GM04504 (cell line): ENCODE measurements at places on chromosomes 5 and 9.
A peak's percentile ranks its signal among the peaks of the same experiment; 100 is the strongest.

GRCh38 chr5:43207601-43208000, 15.6 kb downstream of the NIM1K start:
- DNase-seq = no peak

DNA sequence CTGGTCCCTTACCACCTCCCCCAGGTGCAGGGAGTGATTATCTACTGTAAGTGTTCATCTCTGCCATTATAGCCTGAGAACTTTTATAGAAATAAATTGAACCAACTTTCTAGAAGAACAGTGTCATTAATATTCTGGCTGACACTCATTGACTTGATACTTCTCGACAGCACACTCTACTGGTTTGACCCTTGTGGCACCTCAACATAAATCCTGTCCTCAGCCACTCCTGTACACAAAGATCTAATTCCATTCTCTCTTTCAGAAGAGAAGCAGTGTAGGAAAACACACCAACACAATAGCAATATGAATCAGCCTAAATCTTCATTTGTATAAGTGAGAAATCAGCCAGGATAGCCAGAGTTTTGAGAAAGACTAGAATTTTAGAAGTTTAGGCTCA, 417.7 kb downstream of the TAF11L14 start:
- DNase-seq = no peak

DNA sequence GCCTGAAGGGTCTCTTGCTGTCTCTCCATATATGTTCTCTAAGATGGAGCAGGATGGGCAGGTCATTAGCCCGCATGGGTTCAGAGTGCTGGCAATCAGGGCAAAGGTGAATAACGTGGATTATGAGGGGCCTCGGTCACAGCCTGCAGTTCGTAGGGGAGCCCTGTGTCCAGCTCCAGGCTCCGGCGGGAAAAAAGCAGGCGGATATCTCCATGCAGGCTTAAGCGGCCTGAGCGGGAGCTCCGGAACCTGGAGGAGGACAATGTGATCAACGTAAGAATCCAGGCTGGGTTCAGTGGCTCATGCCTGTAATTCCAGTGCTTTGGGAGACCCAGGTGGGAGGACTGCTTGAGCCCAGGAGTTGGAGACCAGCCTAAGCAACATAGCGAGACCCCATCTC, 2.2 kb upstream of the STOML2 start:
- DNase-seq = no peak

- DNase-seq = no peak
Measured at GRCh38 chr9:136036050-136036449, 59.0 kb downstream of the NACC2 start.

GRCh38 chr9:77769246-77769645, 121.1 kb upstream of the GNA14 start:
- no peak for DNase-seq

DNA sequence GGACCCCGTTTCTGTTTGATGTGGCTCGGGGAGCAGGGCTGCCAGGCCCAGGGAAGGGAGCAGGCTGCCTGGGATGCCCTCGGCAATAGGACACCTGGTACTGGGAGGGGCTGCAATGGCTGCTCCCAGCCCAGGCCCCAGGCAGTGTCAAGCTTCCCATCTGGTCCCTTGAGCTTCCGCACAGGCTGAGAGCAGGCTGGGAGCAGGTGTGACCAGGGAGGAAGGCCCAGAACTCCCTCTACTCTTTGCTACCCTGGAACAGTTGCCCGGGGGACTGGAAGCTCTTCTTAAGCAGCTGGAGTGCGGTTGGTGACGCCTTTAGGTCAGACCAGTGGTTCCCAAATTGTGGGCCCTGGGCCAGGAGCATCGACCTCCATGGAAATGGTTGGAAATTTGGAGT, 186.9 kb downstream of the GADD45G start:
- no peak for DNase-seq

- DNase-seq = no peak
Measured at GRCh38 chr5:115888027-115888426, 46.3 kb downstream of the AP3S1 start.

- no peak for DNase-seq
Measured at GRCh38 chr5:85621668-85622067, 996.1 kb upstream of the COX7C start.

- DNase-seq = no peak
Measured at GRCh38 chr5:151240924-151241635, 11.9 kb upstream of the GM2A start.

- DNase-seq = no peak
Measured at GRCh38 chr5:54083851-54084250, 226.5 kb downstream of the ARL15 start.

DNA sequence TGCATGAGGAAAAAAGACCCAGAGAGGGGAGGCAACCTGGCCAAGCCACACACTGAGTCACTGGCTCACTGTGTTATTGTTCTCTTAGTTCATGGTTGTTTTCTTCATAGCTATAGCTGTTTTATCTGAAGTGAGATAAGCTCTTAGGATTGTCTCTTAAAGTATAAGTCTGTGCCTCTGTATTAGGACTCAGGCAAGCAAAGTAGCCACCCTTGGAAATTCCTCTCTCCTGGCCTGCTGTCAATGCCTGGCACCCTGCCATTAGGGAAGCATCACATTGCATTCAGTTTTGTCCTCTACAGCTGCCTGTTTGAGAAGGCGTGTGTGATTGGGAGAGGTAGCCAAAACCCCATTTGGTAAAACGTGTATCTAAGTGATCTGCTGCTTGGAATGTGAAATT, 147.4 kb upstream of the GLRA1 start:
- no peak for DNase-seq

DNA sequence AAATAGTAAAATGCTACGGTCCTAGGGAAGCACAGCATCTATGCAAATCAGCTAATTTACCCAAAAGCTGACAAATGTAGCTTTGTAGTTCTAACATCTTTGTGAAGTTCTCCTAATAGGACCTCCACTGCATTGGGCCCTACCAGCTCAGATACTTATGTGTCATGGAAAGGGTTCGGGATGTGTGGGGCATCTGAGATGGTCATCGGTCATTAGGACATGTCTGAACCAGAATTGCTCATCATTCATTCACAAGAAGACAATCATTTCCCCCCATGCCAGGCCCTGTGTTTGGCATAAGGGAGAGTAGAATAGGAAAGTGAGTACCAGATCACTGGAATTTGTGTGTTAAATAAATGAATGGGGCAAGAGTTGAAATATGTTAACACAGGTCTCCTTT, 35.7 kb downstream of the PWWP2A start:
- DNase-seq = no peak

DNA sequence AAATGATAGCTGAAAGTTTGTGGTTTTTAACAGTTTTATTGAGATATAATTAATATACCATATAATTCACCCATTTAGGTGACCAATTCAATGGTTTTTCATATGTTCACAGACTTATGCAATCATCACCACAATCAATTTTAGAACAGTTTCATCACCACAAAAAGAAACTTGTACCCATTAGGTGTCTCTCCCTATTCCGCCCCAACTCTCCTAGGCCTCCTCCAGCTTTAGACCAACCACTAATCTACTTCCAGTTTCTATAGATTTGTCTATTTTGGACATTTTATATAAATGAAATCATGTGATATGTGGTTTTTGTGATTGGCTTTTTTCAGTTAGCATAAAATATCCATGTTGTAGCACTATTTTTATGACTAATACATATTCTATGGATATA, 38.6 kb downstream of the YTHDC2 start:
- no peak for DNase-seq

DNA sequence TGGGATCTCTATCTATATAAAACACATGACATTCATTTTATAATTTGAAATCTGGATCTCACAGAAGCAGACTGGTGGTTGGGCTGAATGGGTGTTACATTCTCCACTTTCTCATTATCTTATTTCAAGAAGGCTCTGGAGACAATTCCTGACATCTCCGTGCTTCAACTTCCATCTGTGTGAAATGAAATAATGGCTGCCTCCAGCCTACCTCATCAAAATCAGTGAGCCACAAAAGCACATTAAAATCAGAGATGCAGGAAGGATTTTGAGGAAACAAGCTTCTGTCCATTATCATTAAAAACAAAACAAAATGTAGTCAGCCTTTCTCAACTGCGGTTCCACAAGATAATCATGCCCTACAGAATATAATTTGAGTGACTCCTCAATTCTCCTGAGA, 958.3 kb upstream of the DMAC1 start:
- no peak for DNase-seq

DNA sequence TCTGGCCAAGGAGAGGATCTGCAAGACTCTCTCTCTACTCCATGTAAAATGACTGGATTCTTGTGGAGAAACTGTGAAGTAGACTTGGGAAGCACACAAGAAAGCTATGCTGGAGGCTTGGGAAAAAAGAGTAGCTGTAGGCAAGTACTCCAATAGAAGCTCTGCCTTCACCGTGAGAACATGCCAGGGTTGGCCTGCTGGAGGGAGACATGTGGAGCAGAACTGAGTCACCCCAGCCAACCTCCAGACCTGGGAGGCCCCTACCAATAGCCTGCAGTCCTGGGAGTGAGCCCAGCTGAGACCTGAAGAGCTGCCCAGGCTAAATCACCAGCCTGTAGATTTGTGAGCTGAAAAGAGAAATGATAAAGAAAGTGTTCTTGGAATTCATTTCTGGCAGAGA, 66.6 kb downstream of the DEPDC1B start:
- peak; percentile 88 for DNase-seq

DNA sequence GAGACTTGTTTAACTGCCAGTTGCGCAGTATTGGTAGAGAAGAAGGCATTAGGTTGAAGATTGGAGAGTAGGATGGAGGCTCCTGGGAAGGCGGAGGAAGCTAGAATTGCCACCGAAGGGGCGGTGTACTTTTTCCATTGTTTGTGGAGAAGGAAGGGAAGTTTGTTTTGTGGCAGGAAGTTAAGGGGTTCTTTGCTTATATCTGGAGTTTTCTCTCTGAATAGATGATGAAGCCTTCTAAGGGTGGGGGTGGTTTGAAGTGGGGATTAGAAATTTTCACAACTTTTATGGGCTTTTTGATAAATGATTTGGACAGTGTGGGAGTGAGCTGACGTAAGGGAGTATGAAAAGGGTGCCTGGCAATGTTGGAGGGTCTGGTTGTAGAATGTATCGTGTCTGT, 59.3 kb downstream of the SNX30 start:
- DNase-seq = no peak

GRCh38 chr9:5578018-5578697, 50.7 kb upstream of the RIC1 start:
- DNase-seq = no peak

DNA sequence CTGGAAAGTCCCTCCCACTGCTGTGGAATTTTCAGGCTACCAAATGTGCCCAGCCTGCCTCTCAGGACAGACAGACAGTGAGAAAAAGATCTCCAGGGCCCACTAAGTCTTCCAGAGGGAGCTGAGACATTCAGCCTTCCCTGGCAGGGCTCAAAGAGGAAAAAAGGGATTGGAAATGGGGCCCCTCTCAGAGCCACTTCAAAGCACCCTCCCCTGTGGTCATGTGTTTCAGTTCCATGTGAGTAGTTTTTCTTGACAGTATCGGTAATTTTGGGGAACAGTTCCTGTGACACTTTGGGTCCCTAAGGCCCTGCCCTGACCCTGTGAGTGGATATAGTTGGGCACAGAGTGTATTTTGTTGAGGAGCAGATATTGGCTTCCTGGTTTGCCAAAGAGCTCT, 25.0 kb downstream of the LARP1 start:
- no peak for DNase-seq
